Anterior cingulate cortex (tissue), 58 donors: ENCODE measurements at places on chromosomes 16 and 17.

GRCh38 chr16:23836404-23837311, 875 bp downstream of the PRKCB start:
- DNase-seq, result no peak

- no peak for DNase-seq
These were observed 357.9 kb downstream of the CNTNAP4 start for GRCh38 chr16:76634847-76635697.

DNA sequence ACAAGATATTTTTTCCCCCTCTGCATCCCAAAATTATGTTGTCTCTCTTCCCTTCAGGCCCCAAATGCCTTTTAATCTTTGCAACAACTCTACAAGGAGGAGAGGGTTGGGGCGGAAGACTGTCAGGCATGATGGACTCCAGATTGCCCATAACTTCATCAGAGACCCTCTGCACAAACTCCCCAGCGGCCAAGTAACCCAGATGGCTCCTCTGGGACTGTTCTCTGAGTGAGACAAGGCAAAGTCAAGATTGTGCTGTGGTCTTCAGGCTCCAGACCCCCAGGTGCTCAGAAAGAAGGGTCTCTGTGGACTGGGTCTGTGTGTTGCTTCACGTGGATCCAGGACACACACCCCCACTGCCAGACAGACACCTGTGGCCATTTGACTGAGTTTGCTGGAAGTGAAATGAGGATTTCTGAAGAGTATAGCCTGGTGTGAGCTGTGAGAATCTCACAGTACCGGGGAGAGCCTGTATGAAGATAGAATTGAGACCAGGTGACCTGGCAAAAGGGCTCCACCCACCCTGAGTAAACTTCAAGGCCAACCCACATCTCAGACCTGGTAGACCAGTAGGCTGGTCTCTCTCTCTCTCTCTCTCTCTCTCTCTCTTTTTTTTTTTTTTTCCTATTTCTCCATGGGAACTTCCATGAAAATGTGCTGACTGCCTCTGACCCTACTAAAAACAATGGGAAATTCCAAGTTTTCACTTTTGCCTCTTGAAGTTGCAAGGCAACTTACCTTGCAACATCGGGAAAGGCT, 354.1 kb downstream of the SOX9 start:
- DNase-seq, result no peak

- no peak for DNase-seq
These were observed 3.7 kb upstream of the HSD17B2 start for GRCh38 chr16:82031116-82032084.

GRCh38 chr17:61737820-61738219, 125.5 kb downstream of the BRIP1 start:
- no peak for DNase-seq

- DNase-seq, result no peak
These were observed 373.1 kb upstream of the XYLT1 start for GRCh38 chr16:17843905-17844304.

- no peak for DNase-seq
These were observed 7.6 kb downstream of the UBALD2 start for GRCh38 chr17:76272541-76273444.

GRCh38 chr17:65659512-65659911, 98.1 kb upstream of the AXIN2 start:
- DNase-seq, result no peak

GRCh38 chr17:45102856-45103255, 29.5 kb downstream of the PLCD3 start:
- no peak for DNase-seq

DNA sequence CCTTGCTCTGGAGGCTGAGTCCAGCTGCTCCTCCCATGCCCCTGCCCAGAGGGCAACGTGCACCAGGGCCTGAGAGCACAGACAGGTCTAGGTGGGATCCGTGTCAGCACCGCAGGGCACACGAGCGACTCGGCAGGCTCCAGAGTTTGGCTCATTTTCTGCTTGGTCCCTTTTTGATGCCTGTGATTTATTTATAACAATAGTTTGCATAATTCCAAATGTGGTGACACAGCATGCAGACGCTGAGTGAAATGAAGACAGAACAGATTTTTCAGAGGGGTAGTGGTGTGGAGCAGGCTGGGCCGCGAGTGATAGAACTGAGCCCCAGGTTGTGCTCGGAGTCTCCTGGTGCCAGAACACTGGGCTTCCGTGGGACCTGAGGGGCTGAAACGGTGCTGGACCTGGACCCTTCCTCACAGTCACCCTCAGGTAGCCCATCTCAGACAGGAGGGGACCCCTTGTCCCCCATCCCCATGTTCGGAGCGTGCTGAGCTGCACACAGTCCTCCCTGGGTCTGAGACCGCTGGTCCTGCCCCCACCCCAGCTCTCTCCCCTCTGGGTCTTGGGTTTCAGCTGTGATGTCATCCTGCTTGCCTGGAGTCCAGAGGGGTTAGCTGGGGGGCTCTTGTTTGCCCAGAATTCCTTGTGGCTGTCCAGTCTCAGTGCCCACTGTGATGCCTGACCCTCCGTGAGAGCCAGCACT, 95.9 kb downstream of the METRNL start:
- DNase-seq, result no peak

DNA sequence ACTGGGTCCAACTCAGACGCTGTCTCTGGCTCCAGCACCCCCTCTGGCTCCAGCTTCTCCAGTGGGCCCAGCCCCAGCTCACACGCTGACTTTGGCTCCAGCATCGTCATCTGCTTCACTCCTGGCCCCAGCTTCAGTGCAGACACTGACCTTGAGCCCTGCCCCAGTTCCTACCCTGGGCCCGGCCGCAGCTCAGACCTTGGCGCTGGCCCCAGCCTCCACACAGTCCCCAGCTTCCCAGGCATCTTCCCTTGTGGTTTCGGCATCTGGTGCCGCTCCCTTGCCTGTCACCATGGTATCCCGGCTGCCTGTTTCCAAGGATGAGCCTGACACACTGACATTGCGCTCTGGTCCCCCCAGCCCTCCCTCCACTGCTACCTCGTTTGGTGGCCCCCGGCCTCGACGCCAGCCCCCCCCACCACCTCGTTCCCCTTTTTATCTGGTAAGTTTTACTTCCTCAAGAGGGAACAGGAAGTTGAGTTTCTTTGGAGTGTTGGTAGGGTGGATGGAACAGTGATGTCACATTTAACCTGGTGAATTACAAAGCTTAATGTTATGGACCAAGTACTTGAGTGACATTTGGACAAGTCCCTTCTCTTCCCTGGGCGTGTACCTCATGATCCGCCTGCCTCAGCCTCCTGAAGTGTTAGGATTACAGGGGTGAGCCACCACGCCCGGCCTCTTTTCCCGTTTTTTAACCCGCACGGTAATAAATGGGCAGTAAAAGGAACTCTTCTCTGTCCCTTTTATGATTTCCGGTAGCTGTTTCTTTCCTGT, 23.4 kb upstream of the PHKG2 start:
- DNase-seq, result no peak

- peak; percentile 4 for DNase-seq
These were observed 34.9 kb downstream of the CD300LF start for GRCh38 chr17:74677558-74678466.

DNA sequence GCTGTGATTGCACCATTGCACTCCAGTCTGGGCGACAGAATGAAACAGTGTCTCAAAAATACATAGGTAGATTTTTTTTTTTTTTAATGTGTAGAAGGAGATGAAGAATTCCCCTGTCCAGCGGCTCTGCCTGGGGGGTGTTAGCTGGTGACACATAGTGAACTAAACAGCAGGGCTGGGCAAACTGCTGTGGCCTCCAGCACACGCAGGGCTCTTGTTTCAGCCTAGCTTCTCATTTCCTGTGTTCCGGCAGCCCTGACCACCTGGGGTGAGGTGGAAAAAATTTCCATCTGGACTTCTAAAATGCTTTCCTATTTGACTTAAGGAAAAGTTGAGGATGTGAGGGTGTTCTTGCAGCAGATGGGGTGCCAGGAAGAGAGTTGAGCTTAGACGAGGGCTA, 33.3 kb upstream of the RGS9 start:
- no peak for DNase-seq

GRCh38 chr17:17675925-17676534, 5.2 kb upstream of the RAI1 start:
- no peak for DNase-seq

DNA sequence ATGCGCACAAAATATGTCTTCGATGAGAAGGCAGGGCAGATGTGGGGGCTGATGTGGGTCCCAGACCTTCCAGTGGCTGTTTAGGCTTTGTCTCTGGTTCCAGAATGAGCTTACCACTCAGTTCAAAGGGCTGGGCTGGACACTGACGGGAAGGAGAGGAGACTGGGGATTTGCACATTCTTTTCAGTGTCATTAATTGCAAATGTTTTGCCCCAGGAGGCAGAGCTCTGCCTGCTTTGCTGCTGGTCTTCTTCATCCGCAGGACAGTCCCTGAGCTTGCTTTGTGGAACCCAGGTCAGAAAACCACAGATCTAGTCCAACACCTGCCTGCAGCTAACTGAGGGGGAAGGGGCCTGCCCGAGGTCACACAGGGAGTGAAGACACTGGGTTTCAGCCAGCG, 20.9 kb downstream of the KCNG4 start:
- no peak for DNase-seq

DNA sequence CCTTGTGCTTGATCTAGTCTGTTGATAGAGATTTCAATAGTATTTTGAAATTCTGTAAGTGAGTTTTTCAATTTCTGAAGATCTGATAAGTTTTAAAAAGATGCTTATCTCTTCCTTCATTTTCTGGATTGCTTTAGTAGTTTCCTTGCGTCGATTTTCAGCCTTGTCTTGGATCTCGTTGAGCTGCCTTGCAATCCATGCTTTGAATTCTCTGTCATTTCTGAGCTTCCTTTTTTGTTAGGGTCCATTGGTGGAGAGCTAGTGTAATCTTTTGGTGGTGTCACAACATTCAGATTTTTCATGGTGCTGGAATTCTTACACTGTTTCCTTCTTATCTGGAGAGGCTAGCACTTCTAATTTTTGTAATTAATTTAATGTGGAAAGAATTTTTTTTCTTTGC, 61.1 kb downstream of the SLFN11 start:
- no peak for DNase-seq

GRCh38 chr17:13550291-13550690, 51.4 kb downstream of the HS3ST3A1 start:
- no peak for DNase-seq

DNA sequence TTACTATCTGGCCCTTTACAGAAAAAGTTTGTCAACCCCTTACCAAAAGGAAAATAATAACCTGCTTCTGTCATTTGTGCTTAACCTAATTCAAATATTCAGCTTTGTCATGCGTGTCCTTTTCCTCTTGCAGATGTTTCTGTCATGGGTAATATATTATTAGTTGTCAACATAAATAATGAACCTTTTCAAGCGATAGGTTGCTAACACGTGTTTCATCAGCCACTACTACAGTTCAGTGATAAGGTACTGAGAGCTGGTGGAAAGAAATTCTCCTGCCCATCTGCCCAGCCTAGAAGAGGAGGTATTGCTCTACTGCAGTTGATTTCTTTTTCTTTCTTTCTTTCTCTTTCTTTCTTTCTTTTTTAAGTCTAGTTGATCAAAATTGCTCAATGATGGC, 12.0 kb upstream of the SRSF1 start:
- DNase-seq, result no peak

- DNase-seq, result no peak
These were observed 282.9 kb downstream of the RBFOX1 start for GRCh38 chr16:7615565-7615964.

- DNase-seq, result no peak
These were observed 5.8 kb upstream of the GNA13 start for GRCh38 chr17:65062171-65062915.

DNA sequence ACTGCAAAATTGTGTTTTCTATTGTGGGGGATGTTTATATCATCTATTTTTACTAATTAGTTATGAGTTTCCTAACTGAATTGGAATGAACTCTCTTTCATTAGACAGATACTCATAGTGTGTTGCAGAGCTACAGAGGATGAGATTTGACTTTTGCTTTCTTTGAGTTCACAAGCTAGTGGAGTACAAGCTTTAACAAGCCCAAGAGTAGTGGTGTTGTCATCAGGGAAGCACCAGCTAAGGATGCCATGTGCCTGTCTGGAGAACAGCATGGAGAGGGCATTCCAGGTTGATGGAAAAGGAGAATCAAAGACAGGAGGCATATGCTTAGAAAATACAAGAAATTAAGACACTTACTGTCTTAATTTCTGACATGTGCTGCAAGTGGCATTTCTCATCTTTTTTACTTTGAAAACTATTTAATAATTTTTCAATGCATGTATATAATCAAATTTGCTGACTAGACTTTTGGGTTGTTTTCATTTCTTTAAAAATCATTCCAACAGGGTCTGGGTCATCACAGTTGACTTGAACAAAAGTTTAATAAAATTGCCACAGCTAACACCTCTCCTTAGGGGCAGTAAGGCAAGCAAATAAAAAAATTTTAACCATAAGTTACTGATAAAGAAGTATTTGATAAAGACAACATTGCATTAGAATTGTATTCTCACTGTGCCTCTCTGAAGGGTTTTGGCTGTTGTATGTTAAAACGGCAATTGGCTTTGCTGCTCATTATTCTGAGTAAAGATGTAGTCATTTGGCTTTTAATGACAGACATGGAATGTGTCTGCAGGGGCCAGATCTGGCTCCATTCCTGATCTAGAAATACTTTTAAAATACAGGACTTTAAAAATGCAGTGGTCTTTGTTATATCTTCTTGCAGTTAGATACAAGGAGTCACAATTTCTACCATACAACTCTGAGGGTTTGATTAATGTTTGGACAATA, 323.7 kb upstream of the CDH11 start:
- no peak for DNase-seq
